Activated CD4-positive, alpha-beta T cell treated with anti-CD3 and anti-CD28 coated beads, Interleukin-2, amount 10 ng/mL, durations not matched to agents 7 days and 5 days (primary cell): ENCODE measurements at places on chromosomes 6 and 20. TPM values are rescaled to one million over a fixed set of nuclear protein-coding genes. Genes with fewer than 3 reads are reported as not detected.

DNA sequence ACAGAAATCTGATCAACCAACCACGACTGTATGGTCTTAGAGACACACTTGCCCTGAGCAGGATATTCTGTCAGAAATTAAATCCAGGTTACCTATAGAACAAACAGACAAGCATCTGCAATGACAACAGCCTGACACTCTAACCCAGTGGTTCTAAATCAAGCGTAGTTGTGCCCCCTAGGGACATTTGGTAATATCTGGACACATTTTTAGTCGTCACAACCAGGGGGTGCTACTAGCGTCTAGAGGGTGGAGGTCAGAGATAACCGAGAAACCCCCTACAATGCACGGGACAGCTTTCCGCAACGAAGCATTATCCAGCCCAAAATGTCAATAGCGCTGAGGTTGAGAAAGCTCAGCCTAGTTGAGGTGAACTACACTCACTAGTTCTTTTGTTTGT lies 32.3 kb downstream of the ID4 start:
- H3K36me3 ChIP-seq: no peaks in the 10 kb centered on the region
- no peak for DNase-seq
- H3K27ac ChIP-seq: no peak overlapping the region
- H3K4me3 ChIP-seq: no peak overlapping the region
- H3K4me1 ChIP-seq: no peaks in the 10 kb centered on the region
- H3K27me3 ChIP-seq: no peaks in the 10 kb centered on the region

DNA sequence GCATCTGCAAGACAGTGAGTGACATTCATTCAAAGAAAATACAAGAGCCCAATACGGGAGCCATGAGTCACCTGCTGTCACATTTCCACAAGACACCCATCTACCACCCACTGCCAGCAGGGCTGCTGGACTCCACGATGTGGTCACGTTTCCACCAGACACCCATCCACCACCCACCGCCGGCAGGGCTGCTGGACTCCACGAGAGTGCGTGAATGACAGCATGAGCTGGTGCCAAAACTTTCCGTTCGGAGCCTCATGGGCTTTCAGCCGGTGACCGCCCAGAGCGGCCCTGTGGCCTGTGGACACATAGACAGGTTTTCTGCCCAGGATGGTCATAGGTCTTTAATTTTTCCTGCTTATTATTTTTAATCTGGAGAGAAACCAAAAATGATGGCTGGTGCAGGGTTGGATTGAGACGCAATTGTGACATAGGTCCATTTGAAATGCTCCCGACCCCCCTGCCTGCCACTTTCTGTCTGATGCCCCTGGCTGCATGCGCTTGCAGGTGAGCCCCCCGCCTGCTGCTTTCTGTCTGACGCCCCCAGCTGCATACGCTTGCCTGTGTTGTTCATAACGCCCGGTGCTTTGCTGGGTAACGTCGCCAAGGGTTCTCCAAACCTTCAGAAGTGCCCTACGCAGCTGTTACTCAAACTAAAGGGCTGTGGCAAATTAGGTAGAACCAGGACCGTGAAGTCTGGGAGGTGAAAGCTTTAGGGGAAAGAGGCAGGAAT lies 59.1 kb upstream of the SMOC2 start:
- no peaks in the 10 kb centered on the region for H3K27me3 ChIP-seq
- DNase-seq: no peak
- H3K4me1 ChIP-seq: no peaks in the 10 kb centered on the region
- H3K4me3 ChIP-seq: no peak overlapping the region
- H3K36me3 ChIP-seq: no peaks in the 10 kb centered on the region
- no peak overlapping the region for H3K27ac ChIP-seq

DNA sequence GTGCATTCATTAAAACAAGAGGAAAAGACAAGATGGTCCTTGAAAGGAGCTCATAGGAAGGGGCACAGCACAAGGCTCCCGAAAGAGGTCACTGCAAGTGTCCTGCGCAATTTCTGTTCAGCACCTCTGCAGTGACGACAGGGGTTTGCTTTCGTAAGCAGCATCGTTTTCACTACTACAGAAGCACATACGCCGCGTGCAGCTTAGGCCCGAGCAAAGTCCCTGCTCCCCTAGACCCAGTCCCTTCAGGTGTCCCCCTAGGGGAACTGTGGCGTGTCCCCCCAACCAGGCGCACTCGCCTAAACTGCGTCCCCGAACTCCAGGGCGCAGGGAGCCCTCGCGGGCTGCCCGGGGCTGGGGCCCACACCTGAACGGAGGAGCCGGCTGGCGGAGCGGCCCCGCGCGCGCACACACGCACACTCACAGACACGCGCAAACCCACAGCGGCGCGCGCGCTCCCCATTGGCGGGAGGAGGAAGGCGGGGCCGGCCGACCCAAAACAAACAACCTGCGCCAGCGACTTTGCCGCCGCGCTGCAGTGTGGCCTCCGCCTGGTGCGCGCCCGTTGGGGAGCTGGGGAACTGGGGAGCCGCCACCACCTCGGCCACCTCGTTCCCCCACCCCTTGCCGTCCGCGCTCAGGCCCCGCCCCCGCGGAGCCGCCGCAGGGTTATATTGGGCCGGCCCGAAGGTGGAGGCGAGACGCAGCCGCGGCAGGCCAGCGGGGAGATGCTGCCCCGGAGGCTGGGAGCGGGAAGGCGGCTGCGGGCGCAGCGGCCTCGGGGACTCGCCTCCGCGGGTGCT lies at the start of gene FOXQ1:
TSS of gene FOXQ1 (plus strand) at position 699 of the 803 bp plus-strand sequence. CDS start 607 bp downstream, outside the sequence.
- peaks cover 24% of the 10 kb centered on the region for H3K4me1 ChIP-seq
- peaks cover 76% of the 10 kb centered on the region for H3K27me3 ChIP-seq
- DNase-seq: no peak
- peak within 1 kb of the TSS; percentile 50 for H3K27ac ChIP-seq
- H3K36me3 ChIP-seq: peaks cover 4% of the 10 kb centered on the region
- H3K4me3 ChIP-seq: peak within 1 kb of the TSS; percentile 62

Gene SLC12A5
- total RNA-seq: 0.42 TPM

DNA sequence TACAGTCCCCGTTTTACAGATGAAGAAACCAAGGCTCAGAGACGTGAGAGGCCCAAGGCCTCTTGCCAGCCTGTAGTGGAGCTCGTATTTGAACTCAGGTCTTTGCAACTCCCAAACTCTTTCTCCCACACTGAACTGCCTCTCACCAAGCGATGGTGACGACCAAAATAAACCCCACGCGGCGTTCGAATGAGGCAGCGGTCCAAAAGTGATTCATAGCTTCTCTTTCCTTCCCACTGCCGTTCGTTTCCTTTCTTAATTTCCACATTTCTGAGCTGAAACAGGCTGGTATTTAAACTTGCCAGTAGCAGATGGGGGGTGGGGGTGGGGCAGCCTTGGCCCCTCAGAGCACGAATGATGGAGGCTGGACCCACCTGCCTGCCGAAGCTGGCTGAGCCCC lies 252.9 kb upstream of the KCNG1 start:
- peaks cover 32% of the 10 kb centered on the region for H3K27me3 ChIP-seq
- H3K36me3 ChIP-seq: no peaks in the 10 kb centered on the region
- H3K27ac ChIP-seq: no peak overlapping the region
- H3K4me3 ChIP-seq: no peak overlapping the region
- no peak for DNase-seq
- H3K4me1 ChIP-seq: no peaks in the 10 kb centered on the region

Gene CST11
- total RNA-seq: not detected

DNA sequence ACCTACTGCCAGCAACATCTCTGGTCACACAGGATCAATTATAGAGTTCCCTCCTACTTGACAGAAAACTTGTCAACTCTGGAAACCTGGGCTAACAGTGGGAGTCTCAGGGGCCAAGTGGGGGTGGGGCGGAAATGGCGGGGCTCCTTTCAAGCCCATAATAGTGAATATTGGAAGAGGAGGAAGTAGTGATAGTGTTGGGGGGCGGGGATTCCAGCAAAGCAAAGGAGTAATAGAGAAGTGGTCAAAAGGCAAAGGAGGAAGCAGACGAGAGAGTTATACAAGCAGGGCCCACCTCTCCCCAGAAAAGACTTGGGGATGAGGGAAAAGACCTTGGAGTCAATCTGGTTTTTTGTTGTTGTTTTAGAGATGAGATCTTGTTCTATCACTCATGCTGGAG lies 2.1 kb downstream of the DEF6 start:
- H3K27me3 ChIP-seq: no peaks in the 10 kb centered on the region
- peaks cover 65% of the 10 kb centered on the region for H3K4me1 ChIP-seq
- H3K36me3 ChIP-seq: peaks cover 60% of the 10 kb centered on the region
- peak; percentile 39 for DNase-seq

Gene ADGRF5
- total RNA-seq: not detected

Gene LST1
- total RNA-seq: 36.8 TPM

Gene ITPA
- 52.1 TPM for total RNA-seq

Gene RAET1L
- not detected for total RNA-seq

DNA sequence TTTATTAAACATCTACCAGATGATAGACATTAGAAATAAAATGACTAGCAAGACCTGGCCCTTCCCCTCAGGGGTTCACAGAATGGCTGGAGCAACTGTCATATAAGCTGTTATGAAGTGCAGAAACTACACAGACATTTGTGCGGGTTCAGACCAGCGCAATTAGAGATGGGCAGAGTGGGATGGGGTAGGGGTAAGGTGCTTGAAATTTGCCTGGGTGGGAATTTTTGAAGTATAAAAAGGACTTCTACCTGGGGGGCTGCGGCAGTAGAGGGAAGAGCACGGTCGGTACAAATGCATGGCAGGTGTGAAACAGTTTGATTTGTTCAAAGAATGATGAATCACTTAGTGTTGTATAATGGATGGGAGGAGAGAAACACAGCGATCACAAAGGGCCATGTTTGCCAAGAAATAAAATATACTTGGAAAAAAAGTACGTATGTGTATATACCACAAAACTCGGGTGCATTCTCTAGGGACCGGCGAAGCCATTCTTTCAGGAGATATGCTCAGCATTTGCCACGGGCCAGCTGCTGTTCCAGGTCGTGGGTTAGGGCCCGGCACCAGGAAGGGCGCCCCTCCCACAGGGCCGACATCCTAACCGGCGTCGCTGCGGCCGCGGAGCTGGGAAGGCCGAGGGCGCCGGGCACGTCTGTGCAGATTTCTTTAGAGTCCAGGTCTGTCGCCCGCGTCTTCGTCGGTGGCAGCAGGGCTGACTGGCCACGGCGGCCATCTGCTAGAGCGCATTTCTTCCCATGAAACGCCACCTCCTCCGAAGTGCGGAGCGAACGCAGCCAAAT lies 809 bp upstream of the NOL7 start:
- H3K27ac ChIP-seq: peak overlapping the region; percentile 92
- H3K36me3 ChIP-seq: peaks cover 17% of the 10 kb centered on the region
- DNase-seq: no peak
- peaks cover 57% of the 10 kb centered on the region for H3K4me1 ChIP-seq
- peak overlapping the region; percentile 92 for H3K4me3 ChIP-seq

DNA sequence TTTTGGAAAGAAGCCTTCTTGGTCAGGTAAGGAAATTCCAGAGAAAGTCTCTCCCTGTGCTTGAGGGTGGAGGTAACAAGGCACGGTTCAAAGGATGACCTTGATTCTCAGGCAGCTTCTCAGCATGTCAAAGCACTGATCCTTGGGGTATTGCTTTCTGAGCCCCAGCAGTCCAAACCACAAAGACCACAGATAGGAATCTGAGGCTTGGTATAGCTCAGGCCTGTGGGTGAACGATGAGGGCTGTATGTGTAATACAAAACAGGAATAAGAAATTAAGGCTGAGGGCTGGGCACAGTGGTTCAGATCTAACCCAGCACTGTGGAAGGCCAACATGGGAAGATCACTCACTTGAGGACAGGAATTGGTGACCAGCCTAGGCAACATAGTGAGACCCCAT lies 70.2 kb upstream of the SLC22A1 start:
- H3K27me3 ChIP-seq: no peaks in the 10 kb centered on the region
- H3K27ac ChIP-seq: no peak overlapping the region

Gene QRSL1
- 12.6 TPM for total RNA-seq

DNA sequence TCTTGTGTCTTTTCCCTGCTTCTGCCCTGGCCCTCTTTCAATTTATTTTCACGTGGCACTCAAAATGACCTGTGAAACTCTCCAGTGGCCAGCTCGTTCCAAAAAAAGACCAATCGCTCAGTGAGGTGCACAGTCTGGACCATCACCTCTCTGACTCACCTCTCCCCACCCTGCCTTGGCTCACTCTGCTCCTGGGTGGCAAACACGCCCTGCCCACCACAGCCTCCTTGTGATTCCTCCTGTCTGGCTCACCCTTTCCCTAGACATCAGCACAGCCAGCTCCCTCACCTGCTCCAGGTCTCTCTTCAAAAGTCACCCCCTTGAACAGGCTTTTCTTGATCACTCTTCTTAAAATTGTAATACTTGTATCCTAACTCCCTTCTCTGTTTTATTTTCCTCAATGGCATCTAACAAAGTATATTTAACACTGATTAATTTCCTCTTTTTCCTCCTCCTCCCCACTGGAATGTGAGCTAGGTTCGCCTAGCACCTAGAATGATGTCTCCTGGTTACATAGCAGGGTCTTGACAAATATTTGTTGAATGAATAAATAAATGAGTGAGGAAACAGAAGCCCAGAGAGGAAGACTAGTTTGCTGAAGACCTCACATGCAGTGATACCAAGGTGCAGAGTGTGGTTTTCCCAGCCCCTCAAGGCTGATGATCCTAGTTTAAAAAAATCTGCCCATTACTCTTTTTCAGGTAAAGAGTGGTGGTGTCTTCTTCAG lies 109.0 kb downstream of the GJA10 start:
- H3K4me1 ChIP-seq: peaks cover 22% of the 10 kb centered on the region
- no peak overlapping the region for H3K4me3 ChIP-seq
- DNase-seq: no peak
- H3K36me3 ChIP-seq: peaks cover 43% of the 10 kb centered on the region

- no peaks in the 10 kb centered on the region for H3K4me1 ChIP-seq
- peaks cover 2% of the 10 kb centered on the region for H3K27me3 ChIP-seq
- no peak overlapping the region for H3K27ac ChIP-seq
- no peak for DNase-seq
Measured at GRCh38 chr6:154520280-154520679, 9.8 kb upstream of the CNKSR3 start.

DNA sequence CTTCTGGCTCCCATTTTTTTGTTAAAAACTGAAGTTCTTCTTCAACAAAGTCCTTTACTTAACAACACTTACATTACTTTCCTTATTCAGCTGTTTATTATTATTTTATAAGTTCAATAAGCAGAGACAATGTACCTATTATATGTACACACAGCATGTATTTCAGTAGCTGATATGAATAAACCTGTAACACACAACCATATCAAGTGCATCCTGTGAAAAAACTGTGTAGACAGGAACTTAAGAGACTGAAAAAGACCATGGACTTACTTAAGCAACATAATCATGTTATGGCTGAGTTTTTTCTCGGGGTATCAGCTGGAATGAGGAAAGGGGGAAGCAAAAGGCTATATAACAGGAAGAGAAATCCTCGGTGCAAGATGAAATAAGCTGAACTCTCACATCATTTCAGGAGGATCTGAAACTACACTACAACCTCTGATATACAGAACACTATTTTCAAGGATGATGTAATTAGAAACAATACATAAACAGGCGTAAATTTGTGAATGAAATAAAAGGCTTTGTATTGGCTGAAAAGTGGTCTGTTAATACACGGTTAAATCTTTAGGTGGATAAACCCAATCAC lies 70.9 kb downstream of the REV3L start:
- H3K27me3 ChIP-seq: no peaks in the 10 kb centered on the region
- H3K36me3 ChIP-seq: peaks cover 22% of the 10 kb centered on the region
- H3K4me1 ChIP-seq: peaks cover 2% of the 10 kb centered on the region

- H3K4me1 ChIP-seq: no peaks in the 10 kb centered on the region
- H3K36me3 ChIP-seq: no peaks in the 10 kb centered on the region
- no peak for DNase-seq
- no peak overlapping the region for H3K27ac ChIP-seq
- H3K27me3 ChIP-seq: no peaks in the 10 kb centered on the region
Measured at GRCh38 chr6:97925504-97925903, 642.5 kb upstream of the MMS22L start.
